Tibial artery (tissue), 4 donors: ENCODE measurements at places on chromosomes 2 and 18.
A peak's percentile ranks its signal among the peaks of the same experiment; 100 is the strongest.

DNA sequence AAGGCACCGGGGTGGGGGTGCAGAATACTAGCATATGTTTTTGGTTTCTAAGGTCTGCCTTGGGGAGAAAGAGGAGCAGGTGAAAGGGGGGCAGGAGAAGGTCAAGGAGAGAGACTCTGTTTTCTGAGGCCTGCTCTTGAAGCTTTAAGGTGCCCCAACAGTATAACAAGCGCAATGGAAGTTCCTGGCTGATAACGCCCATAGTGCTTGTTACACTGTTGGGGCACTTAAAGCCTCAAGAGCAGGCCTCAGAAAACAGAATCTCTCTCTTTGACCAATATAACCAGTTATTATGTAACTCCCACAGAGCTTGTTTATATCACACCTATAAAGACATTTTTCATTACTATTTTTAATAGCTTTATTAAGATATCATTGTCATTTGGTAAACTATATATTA lies 16.5 kb downstream of the OXER1 start:
- DNase-seq = no peak

DNA sequence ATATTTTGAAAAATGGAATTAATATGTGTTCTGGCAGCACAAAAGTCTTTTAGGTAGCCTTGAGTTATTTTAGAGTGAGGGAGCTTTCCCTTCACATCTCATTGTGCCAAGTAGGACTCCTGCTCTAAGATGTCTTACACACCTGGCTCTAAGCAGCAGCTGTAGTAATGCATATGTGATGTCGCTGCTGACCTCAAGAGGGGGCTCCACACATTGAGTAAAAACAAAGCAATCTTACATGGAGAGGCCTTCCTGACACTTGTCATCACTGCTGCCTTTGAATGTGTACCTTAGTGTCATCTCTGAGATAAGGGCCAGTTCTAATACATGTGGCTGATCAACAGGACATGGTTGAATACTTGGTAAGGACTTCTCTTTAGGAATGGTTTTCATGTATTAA lies 75.8 kb downstream of the ACTR3 start:
- no peak for DNase-seq

DNA sequence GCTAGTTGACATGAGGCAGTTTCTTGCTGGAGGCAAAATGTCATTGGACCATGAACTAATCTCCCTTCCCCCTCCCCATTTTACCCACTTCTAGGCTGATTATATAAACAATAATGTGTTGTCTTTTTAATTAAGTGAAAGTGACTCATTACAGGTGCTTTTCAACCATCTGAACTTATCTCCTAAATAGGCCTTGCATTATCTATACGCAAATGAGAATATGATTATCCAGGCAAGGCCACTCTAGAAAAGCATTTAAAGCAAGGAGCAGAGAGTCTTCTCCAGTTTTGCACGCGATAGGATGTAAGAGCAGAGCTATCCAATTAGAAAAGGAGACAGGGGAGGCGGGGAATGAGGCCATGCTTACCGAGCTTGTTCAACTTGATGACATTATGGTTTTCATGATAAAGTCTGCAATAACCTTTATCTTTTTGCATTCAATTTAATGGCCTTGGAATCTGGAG lies 286.1 kb upstream of the SIX3 start:
- DNase-seq = no peak

- DNase-seq = no peak
Observed at GRCh38 chr2:28904802-28905457, 10.5 kb downstream of the WDR43 start.

GRCh38 chr2:43038034-43038695 lies 188.2 kb downstream of the ZFP36L2 start:
- no peak for DNase-seq

DNA sequence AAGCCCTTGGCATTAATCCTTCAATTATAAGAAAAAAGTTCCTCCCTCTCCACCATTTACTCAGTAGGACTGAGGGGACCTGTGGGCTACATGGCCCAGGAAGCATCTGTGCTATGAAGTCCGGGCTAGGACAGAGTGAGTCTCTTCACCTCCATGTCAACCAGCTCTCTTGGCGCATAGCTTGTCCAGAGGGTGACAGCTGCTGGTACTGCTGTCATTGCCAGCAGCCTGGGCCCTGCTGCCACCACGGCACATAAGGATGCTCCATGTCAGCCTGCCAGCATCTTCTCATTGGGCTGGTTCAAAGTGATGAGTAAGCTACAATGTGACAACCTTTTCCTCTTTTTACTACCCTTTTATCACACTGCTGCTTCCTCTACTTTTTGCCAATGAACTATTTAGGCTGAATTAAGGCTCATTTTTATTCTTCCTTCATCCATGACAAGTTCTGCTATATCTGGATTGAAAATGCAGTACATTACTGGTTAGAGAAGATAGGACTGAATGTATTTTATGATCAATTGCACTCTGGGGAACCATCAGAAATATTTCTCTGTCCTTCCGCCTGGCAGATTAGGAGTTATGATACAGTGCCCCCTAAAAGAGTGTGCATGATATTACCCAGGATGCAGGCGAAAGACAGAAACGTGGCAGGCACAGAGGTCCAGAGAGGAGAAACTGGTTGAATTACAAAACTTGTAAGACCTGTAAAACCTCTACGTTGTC lies 258.9 kb upstream of the TNP1 start:
- no peak for DNase-seq

GRCh38 chr2:214837466-214837865 lies 28.0 kb upstream of the BARD1 start:
- DNase-seq = no peak

GRCh38 chr2:218368621-218369153 lies 12.0 kb downstream of the CATIP start:
- DNase-seq = peak; percentile 31

DNA sequence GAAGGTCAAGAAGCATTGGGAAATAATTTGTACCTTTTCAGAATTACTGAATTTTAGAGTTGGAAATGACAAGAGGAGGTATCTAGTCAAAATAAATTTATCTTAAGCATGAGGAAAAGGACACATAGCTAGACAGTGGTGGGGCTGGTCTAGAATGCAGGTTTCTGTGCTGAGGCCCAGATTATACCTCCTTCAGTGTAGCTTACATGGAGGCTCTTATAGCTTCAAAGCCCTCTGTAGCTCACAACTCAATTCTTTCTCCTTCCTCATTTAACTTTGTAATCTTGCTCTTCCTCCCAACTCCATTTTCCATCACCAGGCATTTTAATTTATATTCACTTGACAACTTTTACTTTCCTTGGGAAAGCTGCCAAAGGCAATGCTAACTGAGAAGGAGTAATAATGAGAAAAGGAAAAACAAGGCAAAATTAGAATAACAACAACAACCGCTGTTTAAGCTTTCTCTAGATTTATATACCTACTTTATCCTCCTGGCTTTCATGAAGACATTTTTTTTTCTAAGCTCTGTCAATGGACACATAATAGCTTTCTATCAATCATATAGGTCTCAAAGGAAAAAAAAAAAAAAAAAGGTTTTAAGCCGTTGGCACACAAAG lies 58.5 kb downstream of the CLHC1 start:
- no peak for DNase-seq

- no peak for DNase-seq
Observed at GRCh38 chr2:233600386-233600785, 17.0 kb upstream of the UGT1A8 start.

- DNase-seq = no peak
Observed at GRCh38 chr2:2941205-2941604, 436.4 kb downstream of the EIPR1 start.

- no peak for DNase-seq
Observed at GRCh38 chr2:144151851-144152250, 368.1 kb downstream of the ZEB2 start.

GRCh38 chr2:138699421-138699820 lies 80.8 kb downstream of the NXPH2 start:
- DNase-seq = no peak

DNA sequence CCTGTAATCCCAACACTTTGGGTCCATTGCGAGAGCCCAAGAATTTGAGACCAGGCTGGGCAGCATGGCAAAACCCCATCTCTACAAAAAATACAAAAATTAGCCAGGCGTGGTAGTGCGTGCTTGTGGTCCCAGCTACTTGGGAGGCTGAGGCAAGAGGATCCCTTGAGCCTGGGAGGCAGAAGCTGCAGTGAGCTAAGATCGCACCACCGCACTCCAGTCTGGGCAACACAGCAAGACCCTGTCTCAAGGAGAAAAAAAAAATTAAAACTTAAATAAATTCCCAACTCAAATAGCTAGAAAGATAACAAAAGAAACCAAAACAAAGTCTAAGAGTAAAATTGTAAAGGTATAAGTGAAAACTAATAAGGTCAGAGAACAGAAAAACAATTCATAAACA lies 6.2 kb downstream of the ASXL2 start:
- no peak for DNase-seq

DNA sequence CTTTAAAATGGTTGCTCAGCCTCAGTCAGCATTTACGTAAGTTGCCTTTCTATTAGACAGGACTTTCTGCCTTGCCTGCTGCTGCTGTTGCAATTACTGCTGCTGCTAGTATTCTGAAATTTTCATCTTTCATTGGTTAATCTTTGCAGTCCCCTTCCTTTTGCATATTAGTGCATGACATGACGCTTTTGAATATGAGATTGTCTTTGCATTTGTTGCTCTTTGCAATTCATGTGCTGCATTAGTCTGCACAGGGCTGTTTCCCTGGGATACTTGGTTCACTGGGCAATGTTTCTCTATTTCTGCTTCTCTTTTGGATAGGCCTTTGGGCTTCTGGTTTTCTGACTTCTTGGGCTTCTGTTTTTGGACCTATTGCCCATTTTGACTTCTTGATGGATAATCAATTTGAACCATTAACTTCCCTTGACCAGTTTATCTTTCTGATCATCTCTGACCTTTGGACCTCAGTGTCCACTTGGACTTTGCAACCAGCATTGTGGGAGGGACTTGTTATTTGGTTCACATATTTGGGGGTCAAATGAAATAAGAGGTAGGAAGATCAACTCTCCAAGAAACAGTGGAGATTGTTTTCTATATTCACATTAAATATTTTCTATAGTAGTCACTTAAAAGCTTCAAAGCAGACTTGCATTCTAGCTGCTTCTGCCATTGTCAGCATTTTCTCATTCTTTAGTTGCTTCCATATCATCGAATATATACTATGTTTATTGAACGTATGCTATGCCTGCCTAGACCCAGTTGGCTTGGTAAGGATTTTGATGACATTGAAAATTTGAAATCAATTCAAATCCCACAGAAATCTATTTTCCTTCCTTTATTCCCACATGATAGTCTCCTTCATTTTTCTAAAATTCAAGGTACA lies 12.5 kb upstream of the BUB1 start:
- DNase-seq = no peak

GRCh38 chr18:8389391-8390340 lies 219.6 kb upstream of the RAB12 start:
- peak; percentile 63 for DNase-seq

DNA sequence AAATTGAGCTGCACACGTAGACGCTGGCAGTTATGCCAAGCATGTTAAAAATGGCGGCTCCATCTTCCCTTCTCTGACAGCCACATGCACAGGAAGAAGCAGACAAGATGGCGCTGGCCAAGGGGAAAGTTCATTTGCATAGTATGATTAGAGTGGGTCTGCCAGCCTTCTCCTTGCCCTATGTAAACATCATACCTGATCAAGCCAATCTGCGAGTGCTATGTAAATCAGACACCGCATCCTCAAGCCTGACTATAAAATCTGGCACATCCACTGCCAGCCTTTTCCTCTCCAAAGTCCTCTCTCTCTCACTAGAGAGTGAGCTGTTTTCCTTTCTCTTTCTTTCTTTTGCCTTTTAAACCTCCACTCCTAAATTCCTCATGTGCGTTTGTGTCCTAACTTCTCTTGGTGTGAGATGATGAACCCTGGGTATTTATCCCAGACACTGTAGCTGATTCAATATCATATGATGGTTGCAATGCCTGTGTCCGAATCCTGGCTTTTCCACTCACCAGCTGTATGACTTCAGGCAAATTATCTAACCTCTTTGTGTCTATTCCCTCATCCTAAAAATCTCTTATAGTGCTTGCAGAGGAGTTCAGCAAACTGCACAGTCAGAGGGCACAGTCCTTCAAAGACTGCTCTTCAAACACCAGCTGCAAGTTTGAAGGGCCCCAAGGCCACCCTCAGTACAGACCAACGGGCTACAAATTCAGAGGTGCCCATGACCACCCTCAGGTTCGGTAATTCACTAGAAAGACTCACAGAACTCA lies 39.3 kb upstream of the ITSN2 start:
- no peak for DNase-seq

DNA sequence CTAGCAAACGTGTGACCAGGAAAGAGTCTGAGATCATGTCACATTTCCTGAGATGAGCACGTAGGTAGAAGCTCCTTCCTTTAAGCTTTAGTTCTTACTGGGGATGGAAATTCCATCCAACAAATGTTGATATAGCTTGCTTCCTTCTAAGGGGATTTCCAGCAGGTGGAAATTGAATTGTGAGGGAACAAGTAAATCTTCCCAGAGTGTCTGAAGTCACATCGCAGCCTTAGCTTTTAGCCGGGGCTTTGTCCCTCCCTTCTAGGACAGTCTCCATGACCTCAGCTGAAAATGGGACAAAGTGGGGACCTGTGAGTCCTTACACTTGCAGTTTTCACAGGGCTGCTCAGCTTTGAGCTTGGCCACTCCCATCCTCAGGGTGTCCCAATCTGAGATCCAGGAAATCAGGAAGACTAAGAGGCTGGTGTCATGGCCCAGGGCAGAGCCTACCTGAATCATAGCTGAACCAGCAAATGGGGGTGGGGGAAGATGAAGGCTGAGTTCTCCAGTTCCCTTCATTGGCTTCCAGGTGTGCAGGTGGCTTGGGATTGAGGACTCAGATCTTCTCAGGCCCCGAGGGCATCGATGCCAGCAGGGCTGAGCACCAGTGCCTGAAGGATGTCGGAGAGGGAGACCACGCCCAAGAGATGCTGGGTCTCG lies 8.3 kb downstream of the PRKAG3 start:
- no peak for DNase-seq

GRCh38 chr2:134124047-134124753 lies 129.7 kb upstream of the MGAT5 start:
- no peak for DNase-seq

- DNase-seq = no peak
Observed at GRCh38 chr2:237062585-237062984, 23.1 kb upstream of the COPS8 start.

GRCh38 chr2:126687503-126687902 lies 31.5 kb downstream of the GYPC start:
- no peak for DNase-seq

- DNase-seq = no peak
Observed at GRCh38 chr2:233082222-233082930, 22.2 kb downstream of the INPP5D start.

DNA sequence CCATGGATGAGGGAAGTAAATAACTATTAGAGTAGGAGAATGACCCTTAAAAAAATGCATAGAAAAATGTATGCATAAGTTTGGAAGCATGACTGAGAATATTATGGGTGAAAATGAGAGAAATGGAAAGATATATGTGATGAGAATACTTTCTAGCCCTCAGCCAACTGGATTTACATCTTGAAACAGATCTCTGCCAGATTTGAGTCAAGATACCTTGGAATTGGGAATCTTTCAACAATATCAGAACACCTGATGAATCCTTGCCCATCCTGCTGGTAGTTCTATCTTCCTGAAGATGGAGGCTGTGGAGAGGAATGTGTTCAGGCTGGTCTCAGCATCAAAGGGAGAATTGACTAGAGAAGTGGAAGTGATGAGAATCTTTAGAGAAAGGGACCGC lies 5.8 kb downstream of the TET3 start:
- DNase-seq = no peak
